ENCODE measurements at places on chromosomes 3 and 15.

DNA sequence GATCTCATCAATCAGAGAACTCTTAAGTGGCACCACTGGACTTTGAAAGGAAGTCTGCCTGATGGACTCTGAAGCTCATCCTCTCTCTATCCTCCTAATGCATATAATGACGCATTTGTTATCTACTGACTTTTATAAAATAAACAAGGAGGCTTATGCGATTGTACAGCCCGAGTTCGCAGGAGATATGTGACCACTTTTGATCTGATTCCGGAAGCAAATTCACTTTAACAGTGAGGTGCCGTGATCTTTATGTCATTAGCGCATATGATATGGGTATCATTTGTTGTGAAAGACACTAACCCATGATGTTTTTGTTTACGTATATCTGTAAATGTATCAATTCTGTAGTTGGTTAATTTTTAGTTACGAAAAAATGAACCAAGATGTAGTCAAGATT, 427 bp upstream of the RNF111 start:
- DNase-seq = no peak

GRCh38 chr3:108297647-108298046, 1.3 kb downstream of the HHLA2 start:
- no peak for DNase-seq

DNA sequence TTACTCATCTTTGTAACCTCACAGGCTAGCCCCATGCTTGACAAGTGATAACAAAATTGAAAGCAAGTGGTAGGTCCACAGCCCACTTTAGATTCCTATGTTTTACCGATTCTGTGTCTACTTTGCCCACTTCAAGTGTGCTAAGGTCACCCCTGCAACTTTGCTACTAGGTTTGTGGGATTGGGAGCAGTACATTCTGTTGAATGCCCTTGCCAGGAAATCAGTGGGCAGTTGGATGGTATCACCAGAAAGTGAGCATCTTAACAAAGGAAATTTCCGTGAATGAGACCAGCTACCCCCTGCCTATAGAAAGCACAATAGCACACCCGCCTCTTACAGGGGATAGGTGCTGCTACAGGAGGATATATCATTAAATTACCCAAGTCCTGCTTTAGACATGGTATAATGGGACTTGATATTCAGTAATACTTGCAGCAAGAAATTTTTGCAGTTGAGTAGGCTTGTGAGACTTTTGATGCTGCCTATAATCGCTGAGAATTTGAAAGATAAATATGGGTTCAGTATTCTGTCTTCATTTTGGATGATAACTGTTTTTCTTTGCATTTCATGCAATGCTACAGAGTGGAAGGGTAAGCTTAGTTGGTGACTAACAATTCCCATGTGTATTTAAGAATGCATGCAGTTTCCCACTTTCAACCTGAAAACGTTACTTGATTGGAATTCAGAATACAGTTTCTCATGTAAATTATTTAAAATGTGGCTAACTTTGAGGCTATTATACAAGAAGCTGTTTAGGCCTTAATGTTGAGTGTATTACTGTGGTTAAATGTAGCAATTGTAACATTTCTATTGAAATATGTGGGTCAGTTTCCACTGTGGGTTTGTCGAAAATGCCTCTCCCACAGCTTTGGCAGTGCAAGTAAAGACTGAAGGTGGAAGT, 9.5 kb downstream of the EBLN2 start:
- DNase-seq = no peak

GRCh38 chr3:129226374-129226773, 23.0 kb upstream of the COPG1 start:
- no peak for DNase-seq

DNA sequence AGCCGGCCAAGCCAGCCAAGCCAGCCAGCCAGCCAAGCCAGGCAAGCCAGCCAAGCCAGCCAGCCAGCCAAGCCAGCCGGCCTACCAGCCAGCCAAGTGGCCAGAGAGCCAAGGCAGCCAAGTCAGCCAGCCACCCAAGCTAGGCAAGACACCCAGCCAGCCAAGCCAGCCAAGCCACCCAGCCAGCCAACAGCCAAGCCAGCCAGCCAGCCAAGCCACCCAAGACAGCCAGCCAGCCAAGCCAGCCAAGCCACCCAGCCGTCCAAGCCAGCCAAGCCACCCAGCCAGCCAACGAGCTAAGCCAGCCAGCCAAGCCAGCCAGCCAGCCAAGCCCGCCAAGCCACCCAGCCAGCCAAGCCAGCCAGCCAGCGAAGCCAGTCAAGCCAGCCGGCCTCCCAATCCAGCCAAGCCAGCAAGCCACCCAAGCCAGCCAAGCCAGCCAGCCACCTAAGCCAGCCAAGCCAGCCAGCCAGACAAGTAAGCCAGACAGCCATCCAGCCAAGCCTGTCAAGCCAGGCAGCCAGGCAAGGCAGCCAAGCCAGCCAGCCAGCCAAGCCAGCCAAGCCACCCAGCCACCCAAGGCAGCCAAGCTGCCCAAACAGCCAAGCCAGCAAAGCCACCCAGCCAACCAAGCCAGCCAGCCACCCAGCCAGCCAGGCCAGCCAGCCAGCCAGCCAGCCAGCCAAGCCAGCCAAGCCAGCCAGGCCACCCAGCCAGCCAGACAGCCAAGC, 200.5 kb downstream of the GOLGA6L6 start:
- no peak for DNase-seq

DNA sequence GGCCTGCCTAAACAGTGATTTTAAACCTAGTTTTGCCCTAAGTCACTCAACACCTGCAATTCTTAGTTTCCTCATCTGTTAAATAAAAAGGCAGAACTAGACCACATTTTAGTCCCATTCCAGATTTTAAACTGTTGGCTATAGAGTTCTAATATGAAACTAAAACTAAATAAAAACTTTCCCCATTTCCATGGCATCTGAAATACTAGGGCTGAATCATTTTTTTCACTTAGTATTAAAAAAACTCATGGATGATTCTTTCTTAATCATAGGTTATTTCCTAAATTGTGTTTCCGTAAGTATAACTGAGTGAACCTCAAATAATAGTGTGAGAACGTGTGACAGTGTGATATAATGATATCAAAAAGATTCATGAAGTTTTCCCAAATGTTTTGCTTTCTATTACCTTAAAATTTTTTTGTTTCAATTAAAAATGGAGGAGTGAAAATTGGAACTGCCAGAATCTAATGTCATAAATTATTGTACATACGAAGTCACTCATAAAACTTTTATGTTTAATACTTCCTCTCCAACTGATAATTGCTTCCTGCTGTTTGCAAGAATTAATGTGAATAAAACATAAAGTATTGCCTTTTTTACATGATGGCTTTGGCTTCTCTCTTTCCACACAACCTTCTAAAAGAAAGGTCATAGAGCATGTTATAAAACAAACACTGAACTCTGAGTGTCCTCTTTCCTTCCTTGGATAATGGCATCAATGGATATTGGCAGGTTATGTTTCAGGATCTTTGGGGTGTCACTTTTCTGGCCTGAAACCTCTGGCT, 315.1 kb upstream of the MME start:
- DNase-seq = no peak

DNA sequence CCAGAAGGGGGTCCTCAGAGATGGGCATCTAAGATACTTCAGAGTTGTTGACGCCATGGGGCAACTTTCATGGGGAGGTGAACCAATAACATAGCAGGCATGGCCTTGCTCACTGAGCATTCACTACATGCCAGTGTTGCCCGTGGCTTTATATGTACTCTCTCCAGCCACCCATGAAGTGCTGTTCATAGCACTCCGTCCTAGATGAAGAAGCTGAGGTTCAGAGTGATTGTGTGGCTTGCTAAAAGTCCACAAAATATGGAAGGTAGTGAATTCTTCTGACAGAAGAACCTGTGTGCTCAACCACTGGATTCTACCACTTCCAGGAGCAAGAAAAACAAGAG, 9.8 kb upstream of the SEMA4B start:
- no peak for DNase-seq

DNA sequence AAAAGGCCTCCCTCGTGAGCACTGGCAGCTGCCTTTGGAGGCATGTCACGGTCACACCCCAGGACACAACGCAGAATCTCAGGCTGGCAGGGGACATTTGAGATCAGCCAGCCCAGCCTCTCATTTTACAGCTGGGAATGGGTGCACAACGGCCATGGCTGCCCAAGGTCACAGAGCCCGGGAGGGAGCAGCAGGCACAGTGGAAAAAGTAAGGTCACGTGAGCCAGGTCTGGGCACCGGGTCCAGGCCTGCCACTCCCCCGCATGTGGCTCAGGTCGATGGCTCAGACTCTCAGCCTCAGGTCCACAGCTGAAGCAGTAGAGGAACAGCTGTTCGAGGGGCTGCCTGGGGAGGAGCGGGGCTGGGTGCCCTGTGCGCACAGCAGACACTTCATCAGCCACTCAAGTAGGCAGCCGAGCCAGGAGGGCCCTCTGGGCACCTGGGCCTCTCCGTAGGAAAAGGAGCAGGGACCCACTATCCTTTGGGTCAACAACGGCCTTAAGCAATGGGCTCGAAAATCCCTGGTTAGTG, 260.6 kb downstream of the GOLGA6L6 start:
- DNase-seq = no peak

GRCh38 chr3:24087469-24087868, 142.4 kb downstream of the NR1D2 start:
- no peak for DNase-seq

- DNase-seq = no peak
Observed at GRCh38 chr15:39406485-39406884, 174.4 kb upstream of the THBS1 start.

DNA sequence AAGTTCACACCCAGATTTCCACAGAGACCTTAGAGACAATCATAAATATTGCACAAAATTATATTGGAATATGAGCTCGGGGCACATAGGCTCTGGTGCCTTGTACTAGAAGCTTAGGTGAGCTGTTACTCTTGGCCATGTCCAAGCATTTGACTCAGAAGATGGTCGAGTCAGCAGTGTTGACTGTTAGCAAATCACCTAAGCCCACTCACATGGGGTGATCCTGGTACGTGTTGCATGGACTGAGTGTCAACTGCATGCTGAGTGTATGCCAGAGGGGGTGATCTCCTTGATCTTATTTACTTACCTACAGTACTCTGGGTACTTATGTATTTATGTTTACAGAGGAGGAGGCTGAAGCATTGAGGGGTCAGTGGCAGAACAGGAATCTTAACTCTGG, 14.0 kb downstream of the SMAD3 start:
- DNase-seq = no peak

GRCh38 chr3:52730681-52731080, 24.8 kb downstream of the SPCS1 start:
- DNase-seq = no peak

DNA sequence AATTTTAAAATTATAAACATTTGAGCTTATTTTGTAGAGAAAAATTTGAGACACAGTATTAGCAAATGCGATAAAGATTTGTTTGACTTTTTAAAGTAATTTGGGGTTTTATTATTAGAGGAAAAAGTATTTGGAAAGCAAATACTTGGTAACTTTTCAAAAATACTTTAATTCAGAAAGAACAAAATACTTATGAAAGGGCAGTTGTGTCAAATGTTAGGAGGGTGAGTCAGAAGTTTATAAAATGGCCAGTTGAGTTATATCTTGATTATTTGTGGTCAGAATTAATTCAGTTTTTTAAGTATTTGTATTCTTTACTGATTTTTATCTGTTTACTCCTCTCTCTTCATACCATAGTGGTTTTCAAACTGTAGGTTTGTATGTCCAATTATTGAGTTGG, 12.1 kb downstream of the LACTB start:
- DNase-seq = no peak

- DNase-seq = no peak
Observed at GRCh38 chr3:126104742-126105605, 21.1 kb upstream of the SLC41A3 start.

DNA sequence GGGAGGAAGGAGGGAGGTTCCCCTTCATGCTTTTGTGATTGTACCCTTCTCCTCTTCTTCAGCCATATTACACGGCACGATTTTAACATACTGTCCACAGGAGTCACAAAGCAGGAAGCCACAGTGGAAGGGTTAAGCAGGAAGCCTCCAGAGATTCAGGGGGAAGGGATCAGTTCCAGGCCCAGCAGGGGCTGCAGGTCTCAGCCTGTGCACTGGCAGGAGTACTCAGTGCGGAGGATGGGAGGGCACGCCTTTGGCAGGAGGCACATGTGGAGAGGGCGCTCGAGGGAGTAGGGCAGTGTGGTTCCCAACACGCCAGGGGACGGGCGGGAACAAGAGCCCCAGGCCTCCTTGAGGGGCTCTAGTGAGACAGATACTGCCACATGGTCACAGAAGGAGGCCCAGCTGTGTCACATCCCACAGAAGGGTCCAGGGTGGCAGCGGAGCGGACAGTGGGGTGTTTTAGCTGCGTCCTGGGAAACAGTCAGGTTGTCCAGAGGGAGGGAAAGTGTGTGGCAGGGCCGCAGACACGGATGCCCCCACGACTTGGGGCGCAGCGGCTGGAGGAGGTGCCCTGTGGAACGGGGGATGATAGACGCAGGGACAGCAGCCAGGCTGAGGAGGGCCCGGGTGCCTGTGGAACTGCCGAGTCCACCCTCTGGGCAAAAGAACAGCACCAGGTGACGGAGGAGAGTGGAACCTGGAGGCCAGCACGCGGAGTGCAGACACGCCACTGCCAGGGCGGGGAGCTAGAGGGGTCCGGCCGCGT, 77.5 kb downstream of the CHSY1 start:
- no peak for DNase-seq

GRCh38 chr3:24129549-24129948, 184.5 kb downstream of the NR1D2 start:
- no peak for DNase-seq

- DNase-seq = no peak
Observed at GRCh38 chr15:96125721-96126415, 204.6 kb upstream of the NR2F2 start.

- no peak for DNase-seq
Observed at GRCh38 chr3:123773681-123774431, 110.3 kb downstream of the MYLK start.

DNA sequence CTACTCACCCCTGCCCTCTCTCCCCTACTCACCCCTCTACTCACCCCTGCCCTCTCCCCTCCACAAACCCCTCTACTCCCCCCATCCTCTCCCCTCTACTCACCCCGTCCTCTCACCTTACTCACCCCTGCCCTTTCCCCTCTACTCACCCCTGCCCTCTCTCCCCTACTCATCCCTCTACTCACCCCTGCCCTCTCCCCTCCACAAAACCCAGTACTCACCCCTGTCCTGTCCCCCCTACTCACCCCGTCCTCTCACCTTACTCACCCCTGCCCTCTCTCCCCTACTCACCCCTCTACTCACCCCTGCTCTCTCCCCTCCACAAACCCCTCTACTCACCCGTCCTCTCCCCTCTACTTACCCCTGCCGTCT, 14.2 kb downstream of the BFSP2 start:
- DNase-seq = no peak

DNA sequence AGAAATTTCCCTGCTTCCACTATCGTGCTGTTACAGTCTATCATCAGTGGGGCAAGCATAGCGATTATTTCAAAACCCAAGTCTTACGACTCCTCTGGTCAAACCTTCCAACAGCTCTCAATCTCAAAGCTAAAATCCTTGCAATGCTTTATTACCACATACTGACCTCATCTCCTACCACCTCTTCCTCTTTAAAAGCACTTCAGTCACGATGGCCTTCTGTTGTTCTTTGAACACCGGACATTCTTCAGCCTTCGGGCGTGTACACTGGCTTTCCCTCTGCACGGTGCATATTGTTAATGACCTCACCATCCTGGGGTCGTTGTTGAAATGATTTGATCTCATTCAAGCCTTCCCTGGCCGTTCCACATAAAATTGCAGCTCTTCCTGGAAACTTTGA, 31.1 kb downstream of the MAGEL2 start:
- no peak for DNase-seq

GRCh38 chr3:141392416-141392815, 24.1 kb downstream of the ZBTB38 start:
- no peak for DNase-seq
